Gastrocnemius medialis (tissue), 4 donors: ENCODE measurements at places on chromosomes 12 and 14. TPM values are rescaled to one million over a fixed set of nuclear protein-coding genes. Genes with fewer than 3 reads are reported as not detected.

DNA sequence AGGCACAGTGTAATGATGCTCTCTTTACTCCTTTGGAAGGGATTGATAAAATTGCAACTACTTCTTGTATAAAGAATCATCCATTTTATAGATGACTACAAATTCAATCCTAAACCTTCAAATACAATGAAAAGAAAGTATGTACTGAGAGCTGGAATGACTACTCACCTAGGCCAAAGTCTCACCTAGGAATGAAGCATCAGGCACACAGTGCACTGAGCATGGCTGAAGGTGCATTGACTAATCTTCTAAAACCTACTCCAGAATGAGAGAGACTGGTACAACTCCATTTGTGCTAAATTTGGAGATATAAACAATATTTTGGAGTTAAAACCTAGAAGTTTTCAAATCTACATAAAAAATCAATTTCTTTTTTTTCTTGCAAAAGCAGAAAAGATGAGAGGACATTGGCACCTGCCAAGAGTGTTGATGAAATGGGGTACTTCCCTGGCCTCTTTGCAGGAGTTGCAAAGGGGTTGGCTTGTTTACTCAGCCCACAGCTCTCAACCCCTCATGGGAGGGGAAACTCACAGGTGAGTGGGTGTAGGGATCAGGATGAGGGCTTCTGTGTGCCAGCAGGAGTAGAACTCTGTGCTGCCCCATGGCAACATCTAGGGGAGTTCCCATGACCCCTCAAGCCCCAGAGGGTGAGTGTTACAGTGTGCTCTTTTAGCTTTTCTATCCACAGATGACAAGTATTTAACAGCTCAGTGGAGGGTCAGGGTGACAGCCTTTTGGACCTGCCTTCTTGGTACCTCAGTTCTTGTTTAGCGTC is 31.3 kb downstream of the CLECL1 start:
- H3K4me3 ChIP-seq = no peak overlapping the region
- H3K27ac ChIP-seq = no peak overlapping the region
- no peaks in the 10 kb centered on the region for H3K27me3 ChIP-seq
- no peaks in the 10 kb centered on the region for H3K4me1 ChIP-seq
- no peaks in the 10 kb centered on the region for H3K36me3 ChIP-seq

DNA sequence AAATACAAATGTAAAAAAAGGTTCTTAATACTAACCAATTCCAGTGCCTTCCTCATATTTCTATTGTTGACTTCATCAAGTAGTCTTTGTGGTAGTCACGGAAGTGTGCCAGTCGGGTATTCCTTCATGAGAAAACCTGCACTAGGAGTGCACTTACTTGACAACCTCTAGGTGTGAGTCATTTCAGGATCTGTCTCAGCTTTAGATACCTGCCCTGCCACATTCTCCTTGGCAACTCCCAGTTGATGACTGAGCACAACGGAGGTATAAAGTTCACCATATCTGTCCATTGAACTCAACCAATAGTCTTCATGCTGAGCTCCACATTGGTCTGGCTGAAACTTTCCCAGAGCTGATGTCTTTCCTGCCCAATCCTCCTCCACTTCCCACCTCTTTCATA is 215.7 kb downstream of the SYT10 start:
- no peak overlapping the region for H3K4me3 ChIP-seq
- H3K27me3 ChIP-seq = no peaks in the 10 kb centered on the region
- DNase-seq = no peak
- no peak overlapping the region for H3K27ac ChIP-seq
- H3K36me3 ChIP-seq = no peaks in the 10 kb centered on the region
- no peaks in the 10 kb centered on the region for H3K4me1 ChIP-seq

GRCh38 chr12:57072661-57073060 is 5.9 kb downstream of the NEMP1 start:
- no peaks in the 10 kb centered on the region for H3K36me3 ChIP-seq
- H3K27ac ChIP-seq = no peak overlapping the region
- H3K4me1 ChIP-seq = peaks cover 7% of the 10 kb centered on the region
- H3K4me3 ChIP-seq = no peak overlapping the region
- no peaks in the 10 kb centered on the region for H3K27me3 ChIP-seq

DNA sequence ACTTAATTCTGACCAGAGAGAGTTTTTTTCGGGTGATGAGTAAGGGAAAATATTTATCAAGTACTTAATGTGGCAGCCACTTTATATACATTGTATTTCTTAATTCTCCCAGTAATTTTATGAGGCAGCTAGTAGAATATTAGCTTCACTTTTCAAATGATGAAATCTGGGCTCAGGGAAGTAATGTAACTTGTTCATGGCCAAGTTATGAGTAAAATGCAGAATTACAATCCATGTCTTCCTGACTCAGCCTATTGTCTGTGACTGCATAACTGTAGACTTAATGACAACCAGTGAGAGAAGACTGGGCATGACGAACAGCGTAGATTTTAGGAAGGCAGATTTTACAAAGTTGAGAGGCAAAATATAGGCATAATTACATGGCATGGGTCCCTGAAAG is 106.7 kb upstream of the MIS18BP1 start:
- no peak overlapping the region for H3K4me3 ChIP-seq
- no peak overlapping the region for H3K27ac ChIP-seq
- no peaks in the 10 kb centered on the region for H3K36me3 ChIP-seq
- no peaks in the 10 kb centered on the region for H3K27me3 ChIP-seq

- DNase-seq = peak; percentile 67
- H3K27ac ChIP-seq = peak overlapping the region; percentile 95
- no peak overlapping the region for H3K4me3 ChIP-seq
- H3K4me1 ChIP-seq = peaks cover 46% of the 10 kb centered on the region
- H3K27me3 ChIP-seq = no peaks in the 10 kb centered on the region
These were observed 135.9 kb downstream of the TMEM30B start for GRCh38 chr14:61145034-61145902.

DNA sequence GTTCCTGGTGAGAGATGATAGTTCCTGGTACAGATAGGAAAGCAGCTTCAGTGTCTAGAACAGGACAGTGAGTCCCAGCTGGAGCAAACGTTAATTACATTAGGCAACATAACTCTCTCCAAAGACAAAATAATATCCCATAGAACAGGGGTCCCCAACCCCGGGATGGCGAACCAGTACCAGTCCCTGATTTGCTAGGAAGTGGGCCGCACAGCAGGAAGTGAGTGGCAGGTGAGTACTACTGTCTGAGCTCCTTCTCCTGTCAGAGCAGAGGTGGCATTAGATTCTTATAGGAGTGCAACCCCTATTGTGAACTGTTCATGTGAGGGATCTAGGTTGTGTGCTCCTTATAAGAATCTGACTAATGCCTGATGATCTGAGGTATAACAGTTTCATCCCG is 204.1 kb downstream of the NELL2 start:
- H3K4me1 ChIP-seq = no peaks in the 10 kb centered on the region
- no peak overlapping the region for H3K27ac ChIP-seq
- H3K36me3 ChIP-seq = no peaks in the 10 kb centered on the region
- H3K27me3 ChIP-seq = no peaks in the 10 kb centered on the region

DNA sequence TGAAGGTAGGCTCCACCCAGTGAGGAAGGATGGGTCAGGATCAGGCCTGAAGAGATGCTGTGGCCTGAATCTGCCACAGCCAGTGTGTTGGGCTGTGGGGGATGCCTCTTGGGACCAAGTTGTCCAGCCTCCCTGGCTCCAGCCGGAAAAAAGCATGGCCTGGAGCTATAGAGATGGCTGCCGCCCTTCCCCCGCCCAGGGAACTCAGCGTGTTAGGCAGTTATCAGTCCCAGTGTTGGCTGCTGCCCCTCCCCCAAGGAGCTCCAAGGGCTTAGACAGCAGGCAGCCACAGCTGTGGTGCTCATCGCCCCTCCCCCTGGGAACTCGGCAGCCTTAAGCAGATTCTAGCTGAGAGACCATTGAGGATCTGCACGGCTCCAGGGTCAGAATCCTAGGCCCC is 158.0 kb downstream of the CAPZA3 start:
- H3K4me1 ChIP-seq = no peaks in the 10 kb centered on the region
- DNase-seq = no peak
- no peak overlapping the region for H3K4me3 ChIP-seq
- H3K27ac ChIP-seq = no peak overlapping the region
- no peaks in the 10 kb centered on the region for H3K36me3 ChIP-seq
- no peaks in the 10 kb centered on the region for H3K27me3 ChIP-seq

- H3K4me3 ChIP-seq = peak within 1 kb of the TSS; percentile 91
- no peaks in the 10 kb centered on the region for H3K27me3 ChIP-seq
- H3K27ac ChIP-seq = peak within 1 kb of the TSS; percentile 50
- no peaks in the 10 kb centered on the region for H3K36me3 ChIP-seq
These were observed at the start of gene RAPGEF3 for GRCh38 chr12:47758834-47759690. TSS of gene RAPGEF3 (minus strand) at chr12:47758880. CDS start at chr12:47758556, 324 bp downstream.

DNA sequence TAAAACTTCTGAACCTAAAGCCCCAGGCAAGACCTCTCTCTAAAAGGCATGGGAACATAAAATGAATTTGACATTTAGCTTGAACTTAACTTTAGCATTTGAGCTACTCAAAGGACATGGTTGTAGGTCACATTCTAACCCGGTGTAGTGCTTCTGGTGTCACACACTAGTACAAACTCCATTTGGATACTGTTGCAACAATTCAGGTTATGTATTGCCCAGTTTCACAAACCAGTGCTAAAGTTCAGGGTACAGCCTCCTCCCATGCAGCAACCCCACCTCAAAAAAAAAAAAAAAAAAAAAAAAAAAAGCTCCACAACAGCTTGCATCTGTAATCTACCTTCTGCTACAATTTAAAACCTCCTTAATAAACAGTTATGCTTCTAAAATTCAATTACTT is 7.8 kb downstream of the PPTC7 start:
- peak overlapping the region; percentile 91 for H3K27ac ChIP-seq
- H3K4me3 ChIP-seq = no peak overlapping the region
- peaks cover 76% of the 10 kb centered on the region for H3K4me1 ChIP-seq

GRCh38 chr14:44774396-44774795 is 187.4 kb downstream of the KLHL28 start:
- H3K27ac ChIP-seq = no peak overlapping the region
- H3K4me3 ChIP-seq = no peak overlapping the region
- H3K27me3 ChIP-seq = no peaks in the 10 kb centered on the region
- no peak for DNase-seq
- no peaks in the 10 kb centered on the region for H3K4me1 ChIP-seq

GRCh38 chr12:131353826-131354225 is 357.1 kb upstream of the SFSWAP start:
- H3K4me3 ChIP-seq = no peak overlapping the region
- no peak for DNase-seq
- H3K36me3 ChIP-seq = no peaks in the 10 kb centered on the region
- no peak overlapping the region for H3K27ac ChIP-seq
- no peaks in the 10 kb centered on the region for H3K4me1 ChIP-seq

- no peaks in the 10 kb centered on the region for H3K4me1 ChIP-seq
- H3K36me3 ChIP-seq = peaks cover 71% of the 10 kb centered on the region
- DNase-seq = no peak
- no peak overlapping the region for H3K4me3 ChIP-seq
- no peak overlapping the region for H3K27ac ChIP-seq
These were observed 67.0 kb upstream of the DYNC1H1 start for GRCh38 chr14:101897326-101897725.

DNA sequence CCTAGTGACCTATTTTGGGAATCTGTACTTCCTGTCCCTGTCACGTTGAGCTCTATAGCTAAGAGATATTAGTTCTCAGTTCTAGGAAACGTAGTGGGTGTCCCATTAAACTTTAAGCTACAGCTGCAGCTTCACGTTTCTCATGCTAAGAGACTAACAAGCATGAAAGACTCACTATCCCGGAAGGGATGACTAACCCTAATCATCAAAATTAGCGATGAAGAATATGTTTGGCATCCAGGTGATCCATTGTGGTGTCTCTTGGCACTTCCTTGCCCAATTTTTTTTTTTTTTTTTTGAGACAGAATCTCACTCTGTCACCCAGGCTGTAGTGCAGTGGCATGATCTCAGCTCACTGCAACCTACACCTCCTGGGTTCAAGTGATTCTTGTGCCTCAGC is 11.0 kb upstream of the LALBA start:
- no peaks in the 10 kb centered on the region for H3K4me1 ChIP-seq
- H3K4me3 ChIP-seq = no peak overlapping the region
- H3K27me3 ChIP-seq = no peaks in the 10 kb centered on the region
- H3K27ac ChIP-seq = no peak overlapping the region

GRCh38 chr12:121494093-121494787 is 86.6 kb downstream of the KDM2B start:
- H3K27ac ChIP-seq = no peak overlapping the region
- no peaks in the 10 kb centered on the region for H3K36me3 ChIP-seq
- no peaks in the 10 kb centered on the region for H3K27me3 ChIP-seq
- H3K4me3 ChIP-seq = no peak overlapping the region
- DNase-seq = no peak

DNA sequence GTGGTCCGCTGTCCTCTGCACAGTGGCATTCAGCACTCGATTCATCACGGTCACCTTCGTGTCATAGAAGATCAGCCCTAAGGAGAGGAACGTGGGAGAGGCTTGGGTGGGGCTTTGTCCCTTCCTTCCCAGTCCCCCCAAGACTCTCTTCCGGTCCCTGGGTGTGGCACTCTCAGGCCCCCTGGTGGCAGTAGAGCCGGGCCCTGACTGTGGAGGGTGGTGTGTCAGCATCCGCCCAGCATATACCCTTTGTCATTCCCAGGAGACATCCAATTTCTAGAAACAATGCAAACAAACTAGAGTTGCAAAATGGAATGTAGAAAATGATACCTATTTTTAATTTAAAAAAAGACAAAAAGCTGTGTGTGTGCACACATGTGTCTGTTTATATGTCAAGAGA is 45.0 kb downstream of the TRAFD1 start:
- no peaks in the 10 kb centered on the region for H3K4me1 ChIP-seq
- peaks cover 66% of the 10 kb centered on the region for H3K36me3 ChIP-seq
- no peak overlapping the region for H3K27ac ChIP-seq
- no peak overlapping the region for H3K4me3 ChIP-seq
- H3K27me3 ChIP-seq = no peaks in the 10 kb centered on the region

- no peaks in the 10 kb centered on the region for H3K4me1 ChIP-seq
- peaks cover 3% of the 10 kb centered on the region for H3K27me3 ChIP-seq
- no peaks in the 10 kb centered on the region for H3K36me3 ChIP-seq
These were observed 17.0 kb downstream of the PPP1R1A start for GRCh38 chr12:54571193-54572188.

- no peak overlapping the region for H3K4me3 ChIP-seq
- no peak overlapping the region for H3K27ac ChIP-seq
- H3K36me3 ChIP-seq = no peaks in the 10 kb centered on the region
- H3K27me3 ChIP-seq = no peaks in the 10 kb centered on the region
- DNase-seq = no peak
These were observed 14.7 kb downstream of the PTCSC3 start for GRCh38 chr14:36161776-36162175.

The PLBD1 gene
- 6.1 TPM for total RNA-seq

The AVPR1A gene
- 1.8 TPM for total RNA-seq

The FOXN4 gene
- total RNA-seq = not detected

The TAS2R46 gene
- not detected for total RNA-seq

The SCNN1A gene
- 0.38 TPM for total RNA-seq

The C1R gene
- total RNA-seq = 80.2 TPM

The SAMD15 gene
- total RNA-seq = not detected

The MYH6 gene
- 20.4 TPM for total RNA-seq

The RGS6 gene
- 0.46 TPM for total RNA-seq

The SMIM41 gene
- total RNA-seq = not detected

The FOXM1 gene
- total RNA-seq = not detected

The SLC11A2 gene
- total RNA-seq = 33.5 TPM

The TMEM117 gene
- 3.5 TPM for total RNA-seq
